ENCODE measurements at places on chromosomes 7 and 10.

DNA sequence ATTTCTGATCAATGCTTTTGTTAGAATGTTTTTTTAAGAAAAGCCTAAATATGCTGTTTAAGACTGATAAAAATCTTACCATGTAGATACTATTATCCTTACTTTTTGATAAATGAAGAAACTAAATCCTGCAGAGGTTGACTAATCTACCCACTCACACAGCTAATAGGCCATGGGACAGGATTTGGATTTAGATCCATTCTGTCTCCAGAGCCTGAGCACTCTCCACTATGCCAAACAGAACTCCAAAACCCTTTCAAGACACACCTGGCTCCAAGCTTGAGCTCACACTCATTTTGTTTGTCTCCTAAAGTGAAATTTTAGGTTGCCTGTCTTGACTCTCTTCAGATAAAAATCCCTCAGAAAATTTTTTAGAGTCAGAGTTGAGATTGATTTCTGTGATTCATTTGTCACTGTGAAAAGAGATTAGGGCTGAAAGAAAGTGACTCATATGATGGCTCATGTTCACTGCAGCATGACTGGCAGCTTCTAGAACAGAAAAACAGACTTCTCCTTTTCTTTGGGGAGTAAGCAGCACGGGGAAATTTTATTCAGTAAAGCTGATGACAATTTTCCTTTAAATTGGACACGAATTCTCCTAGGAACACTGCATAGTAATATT, 132.3 kb upstream of the POT1 start:
- DNase-seq, result no peak

DNA sequence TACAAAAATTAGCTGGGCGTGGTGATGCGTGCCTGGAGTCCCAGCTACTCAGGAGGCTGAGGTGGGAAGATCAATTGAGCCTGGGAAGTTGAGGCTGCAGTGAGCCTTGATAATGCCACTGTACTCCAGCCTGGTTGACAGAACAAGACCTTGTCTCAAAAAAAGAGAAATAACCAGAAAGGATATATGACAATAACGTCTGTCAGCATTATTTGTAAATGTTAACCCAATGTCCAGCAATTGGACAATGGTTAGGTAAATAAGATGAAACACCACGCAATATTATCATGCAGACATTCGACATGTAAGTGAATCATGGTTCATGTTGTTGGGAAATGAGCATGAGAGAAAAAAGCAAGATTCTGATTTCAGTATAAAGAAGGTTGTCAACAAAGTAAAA, 44.6 kb upstream of the SEPHS1 start:
- no peak for DNase-seq

DNA sequence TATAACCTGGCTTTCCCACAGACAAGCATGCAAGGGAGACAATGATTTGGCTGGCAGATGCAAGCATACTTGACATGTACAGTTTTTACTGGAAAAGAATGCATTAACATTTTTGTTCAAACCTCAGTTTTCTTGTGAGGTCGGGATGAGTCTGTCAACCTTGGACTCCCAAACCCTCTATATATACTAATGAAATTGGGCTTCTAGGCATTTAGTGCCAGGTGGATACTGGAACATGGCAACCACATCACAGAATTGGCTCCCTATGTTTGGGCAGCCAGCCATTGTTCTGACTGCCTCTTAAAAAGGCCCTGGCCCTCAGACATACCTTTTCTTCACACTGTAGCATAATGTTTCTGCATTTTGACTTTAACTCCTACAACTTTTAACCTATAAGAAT, 39.1 kb downstream of the CDK6 start:
- no peak for DNase-seq

DNA sequence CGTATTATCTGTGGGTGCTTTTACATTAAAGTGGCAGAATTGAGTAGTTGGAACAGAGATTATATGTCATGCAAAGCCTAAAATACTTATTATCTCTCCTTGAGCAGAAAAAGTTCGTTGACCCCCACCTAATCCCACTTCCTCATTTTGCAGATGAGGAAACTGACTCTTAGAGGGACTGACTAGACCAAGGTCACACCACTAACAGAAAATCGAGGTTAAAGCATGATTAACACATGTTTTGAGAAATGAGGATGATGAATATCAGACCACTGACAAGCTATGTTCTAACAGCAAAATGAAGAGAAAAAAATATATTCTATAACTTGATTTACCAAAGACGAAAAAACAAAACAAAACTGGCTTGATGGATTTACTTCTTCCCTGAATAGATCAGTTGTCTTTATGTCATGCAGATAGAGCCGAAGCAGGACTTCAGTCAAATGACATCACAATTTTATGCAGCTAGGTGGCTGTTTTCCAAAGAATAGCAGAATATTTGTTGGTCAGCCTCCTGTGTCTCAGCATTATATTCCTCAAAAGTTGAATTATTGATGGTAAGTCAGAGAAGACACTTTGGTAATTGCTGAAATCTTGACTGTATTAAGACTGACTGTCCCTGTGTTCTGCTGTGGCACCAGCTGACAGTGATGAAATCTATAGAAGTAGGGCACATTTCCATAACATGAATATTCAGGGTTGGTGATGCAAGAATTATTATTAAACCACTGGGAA, 24.2 kb upstream of the SMIM30 start:
- DNase-seq, result no peak

- no peak for DNase-seq
These were observed 112.6 kb upstream of the TBX20 start for GRCh38 chr7:35366167-35367155.

DNA sequence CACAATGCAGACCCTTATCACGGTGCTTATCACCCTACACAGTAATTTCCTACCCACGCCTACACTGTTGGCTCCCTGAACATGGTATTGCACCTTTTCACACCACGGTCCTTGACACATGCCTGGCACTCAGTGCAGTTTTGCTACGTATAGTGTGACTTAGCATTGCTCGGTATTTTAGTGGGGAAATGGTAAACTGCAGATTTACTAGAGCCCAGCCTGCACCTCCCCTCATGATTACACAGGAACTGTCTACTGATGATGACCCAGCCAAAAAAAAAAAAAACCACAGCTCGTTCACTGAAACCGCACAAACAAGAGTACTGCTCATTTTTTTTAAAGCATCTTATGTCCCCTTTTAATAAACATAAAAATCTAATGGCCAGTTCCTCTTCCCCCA, 124.2 kb upstream of the ZNF746 start:
- DNase-seq, result peak; percentile 11

DNA sequence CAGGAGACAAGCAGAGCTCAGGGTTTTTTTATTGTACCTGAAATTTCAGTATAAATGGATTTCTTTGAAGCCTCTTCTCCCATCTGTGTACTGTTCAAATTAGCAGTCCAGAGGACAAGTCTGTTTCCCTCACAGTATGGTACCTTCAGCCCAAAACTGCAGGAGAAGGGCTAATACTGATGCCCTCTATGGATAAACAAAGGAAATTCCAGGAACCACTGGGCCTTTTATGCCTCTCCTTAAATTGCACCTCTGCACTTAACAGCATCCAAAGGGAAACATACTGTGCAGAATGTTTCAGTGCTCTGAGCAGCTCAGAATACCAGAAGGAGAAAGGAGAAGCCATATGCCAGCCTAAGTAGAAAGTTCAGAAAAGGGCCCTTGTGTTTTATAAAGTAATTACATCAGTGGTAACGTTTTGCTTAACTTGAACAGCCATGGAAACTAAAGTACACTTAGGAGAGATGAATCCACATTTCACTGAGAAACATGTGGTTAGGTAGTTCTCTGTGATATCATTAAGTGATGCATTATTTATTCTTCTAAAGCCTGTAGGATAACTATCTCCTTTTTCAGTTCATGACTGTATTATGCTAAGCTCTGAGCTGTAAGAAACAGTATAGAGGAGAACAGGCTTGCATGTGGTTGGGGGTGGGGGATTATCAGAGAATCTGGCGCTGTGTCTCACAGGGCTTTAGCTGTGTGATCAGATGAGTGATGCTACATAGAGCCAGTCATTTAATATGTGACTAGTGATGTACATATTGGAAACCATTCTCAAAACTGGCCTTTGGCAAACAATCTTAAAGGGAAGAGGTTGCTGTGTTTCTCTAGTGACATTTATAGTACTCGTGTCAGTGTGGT, 111.3 kb downstream of the POU6F2 start:
- DNase-seq, result no peak

DNA sequence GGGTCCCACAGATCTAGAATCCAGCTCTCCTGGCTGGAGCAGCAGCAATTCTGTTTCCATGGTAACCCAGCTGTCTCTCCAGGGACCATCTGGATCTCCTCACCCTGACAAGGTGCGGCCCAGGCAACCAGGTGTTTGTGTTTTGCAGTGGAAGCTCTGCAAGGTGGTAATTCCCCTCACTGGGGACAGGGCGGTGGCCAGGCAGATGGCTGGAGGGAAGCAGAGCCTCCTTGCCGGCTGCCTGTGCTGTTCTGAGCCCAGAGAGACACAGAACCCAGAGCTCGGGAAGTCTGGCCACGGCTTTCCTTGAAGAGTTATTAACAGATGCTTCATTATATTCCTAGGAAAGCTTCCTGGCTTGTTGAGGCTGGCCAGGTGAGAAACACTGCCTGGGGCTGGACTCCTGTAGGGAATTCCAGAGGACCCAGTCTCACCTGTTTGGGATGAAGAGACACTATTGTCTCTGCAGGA, 118.2 kb upstream of the PPIF start:
- no peak for DNase-seq

DNA sequence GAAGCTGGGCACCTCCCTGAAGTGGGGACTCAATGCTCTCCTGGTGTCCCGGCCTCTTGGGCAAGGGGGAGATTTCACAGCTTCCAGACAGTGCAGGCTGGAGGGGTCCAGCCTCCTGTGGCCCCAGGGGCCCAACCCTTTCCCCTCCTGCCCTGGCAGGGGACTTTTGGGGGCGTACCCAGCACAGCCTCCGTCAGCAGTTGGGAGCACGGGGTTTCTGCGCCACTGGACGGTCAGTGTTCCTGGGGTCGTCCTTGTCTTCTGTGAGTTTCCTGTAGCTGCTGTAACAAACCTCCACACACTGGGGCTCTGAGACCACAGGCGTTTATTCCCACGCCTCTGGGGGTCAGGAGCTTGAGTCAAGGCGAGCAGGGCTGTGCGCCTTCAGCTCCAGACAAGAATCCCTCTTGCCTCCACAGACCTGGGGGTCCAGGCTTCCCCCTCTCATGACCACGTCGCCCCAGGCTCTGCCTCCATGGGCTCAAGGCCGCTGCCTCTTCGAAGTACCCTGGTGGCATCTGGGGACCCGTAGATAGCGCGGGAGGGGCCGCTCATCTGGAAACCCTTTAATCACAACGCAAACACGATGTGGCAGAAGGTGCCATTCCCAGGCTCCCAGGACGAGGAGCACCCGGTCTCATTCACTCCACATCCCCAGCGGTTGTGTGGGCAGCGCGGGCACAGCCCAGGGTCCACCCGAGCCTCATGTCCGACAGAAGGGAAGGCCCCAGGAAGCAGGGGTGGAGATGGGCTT, 14.0 kb downstream of the PWWP2B start:
- DNase-seq, result no peak

- DNase-seq, result no peak
These were observed 46.4 kb upstream of the ZNF138 start for GRCh38 chr7:64747802-64748201.

DNA sequence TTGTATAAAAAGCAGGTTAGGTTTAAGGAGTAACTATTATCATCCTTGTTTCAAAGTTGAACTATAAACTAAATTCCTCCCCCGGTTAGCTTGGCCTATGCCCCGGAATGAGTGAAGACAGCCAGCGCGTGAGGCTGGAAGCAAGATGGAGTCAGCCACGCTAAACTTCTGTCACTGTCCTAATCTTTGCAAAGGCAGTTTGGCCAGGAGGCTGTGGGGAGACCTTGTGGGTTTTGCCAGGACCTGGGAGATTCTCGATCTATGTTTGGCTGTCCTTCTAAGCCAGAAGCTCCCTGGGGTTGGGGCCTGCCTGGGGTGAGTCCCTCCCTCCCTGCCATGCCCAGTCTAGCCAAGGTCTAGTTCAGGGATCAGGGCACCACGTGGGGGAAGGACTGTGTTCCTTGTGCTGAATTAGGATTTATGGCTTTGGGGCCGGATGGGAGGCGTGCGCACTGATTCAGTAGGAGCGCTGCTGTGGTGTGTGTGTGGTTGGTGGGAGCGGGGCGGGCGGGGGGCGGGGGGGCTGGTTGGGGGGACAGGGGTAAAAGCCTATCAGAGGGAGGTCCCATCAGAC, 871 bp upstream of the GTF2IRD1 start:
- no peak for DNase-seq

DNA sequence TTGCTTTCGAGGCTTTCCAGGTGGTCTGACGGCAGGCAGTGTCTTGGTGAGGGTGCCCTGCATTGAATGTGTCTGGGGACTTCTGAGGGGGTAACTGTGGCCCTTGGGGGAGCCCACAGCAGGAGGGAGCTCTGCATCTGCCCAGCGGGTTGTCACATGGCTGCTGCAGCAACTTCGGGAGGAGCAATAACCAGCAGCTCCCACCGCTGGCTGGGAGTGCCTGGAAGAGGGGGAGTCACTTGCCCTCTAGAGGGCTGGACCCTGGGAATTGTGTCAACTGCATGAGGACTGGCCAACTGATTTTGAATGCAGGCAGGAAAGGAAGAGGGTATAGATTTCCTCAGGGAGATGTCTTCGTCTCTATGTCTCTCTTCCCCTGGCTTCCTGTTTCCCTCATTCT, 26.4 kb downstream of the C10orf120 start:
- no peak for DNase-seq

DNA sequence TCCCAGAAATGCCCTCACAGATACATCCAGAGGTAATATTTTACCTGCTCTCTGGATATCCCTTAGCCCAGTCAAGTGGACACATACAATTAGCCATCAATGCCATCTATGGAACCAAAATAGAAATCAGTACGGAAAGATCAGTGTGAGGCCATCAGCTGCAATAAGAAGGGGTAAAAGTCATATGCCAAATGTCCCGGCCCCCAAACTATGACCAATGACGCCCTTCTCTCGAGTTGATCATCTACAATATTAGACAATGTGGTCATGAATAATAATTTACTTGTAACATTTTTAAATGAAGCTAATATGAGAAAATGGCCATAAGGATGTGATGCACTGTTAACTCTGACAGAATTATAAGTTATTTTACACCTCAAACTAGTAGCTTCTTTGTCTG, 588.9 kb downstream of the POM121L12 start:
- no peak for DNase-seq
